Activated T-cell treated with anti-CD3 and anti-CD28 coated beads for 48 hours (primary cell): ENCODE measurements at places on chromosomes 11 and 22.

- DNase-seq, result no peak
Observed at GRCh38 chr22:20724676-20725454, 49.0 kb upstream of the SERPIND1 start.

DNA sequence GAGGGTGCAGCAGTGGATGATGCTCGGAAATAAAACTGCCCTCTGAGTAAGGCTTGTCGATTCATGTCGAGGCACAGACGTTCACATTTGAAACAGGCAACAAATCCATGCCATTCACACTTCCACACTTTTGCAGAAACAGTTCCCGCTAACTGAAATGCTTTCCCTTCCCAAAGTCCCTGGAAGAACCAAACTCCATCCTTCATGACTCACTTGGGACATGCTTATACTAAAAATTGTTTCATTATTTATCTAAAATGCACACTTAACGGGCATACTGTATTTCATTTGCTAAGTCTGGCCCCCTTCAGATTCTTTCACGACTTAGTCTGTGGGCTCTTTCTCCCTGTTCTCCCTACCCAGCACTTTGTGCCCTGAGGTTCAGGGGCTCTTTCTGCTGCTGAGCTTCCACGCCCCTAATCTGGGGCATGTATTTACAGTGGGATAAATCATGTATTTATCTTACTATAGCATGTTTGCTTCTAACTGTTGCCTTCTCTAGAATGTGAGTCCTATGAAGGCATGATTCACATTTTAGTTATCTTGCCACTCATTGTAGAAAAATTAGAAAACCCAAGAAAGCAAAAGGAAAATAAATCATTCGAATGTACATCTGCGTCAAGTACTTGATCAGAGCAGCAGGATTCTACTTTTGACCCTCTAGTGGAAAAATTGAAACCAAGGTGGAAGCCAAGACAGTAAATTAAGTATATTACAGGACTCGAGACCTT is 12.5 kb downstream of the SCGB1A1 start:
- no peak for DNase-seq

DNA sequence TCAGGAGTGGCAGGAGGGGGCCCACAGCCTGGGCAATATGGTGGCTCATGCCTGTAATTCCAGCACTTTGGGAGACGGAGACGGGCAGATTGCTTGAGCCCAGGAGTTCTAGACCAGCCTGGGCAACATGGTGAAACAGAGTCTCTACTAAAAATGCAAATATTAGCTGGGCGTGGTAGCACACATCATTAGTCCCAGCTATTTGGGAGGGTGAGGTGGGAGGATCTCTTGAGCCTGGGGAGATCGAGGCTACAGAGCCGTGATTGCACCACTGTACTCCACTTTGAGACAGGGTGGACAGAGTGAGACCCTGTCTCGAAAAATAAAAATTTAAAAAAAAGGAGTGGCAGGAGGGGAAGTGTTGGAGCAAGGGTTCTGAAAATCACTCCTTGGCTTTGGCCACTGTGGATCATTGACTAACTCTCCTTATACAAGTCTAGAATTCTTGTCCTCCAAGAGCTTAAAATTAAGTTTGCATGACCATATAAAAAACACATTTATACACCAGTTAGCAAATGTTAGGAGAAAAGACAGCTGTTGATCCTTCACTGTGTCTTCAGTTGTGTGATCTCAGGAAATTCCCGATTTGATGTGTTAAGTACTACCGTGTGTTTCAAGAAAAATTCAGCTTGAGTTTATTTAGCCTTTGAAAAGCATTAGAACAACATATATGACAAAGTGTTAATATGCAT is 2.3 kb upstream of the WEE1 start:
- DNase-seq, result no peak

DNA sequence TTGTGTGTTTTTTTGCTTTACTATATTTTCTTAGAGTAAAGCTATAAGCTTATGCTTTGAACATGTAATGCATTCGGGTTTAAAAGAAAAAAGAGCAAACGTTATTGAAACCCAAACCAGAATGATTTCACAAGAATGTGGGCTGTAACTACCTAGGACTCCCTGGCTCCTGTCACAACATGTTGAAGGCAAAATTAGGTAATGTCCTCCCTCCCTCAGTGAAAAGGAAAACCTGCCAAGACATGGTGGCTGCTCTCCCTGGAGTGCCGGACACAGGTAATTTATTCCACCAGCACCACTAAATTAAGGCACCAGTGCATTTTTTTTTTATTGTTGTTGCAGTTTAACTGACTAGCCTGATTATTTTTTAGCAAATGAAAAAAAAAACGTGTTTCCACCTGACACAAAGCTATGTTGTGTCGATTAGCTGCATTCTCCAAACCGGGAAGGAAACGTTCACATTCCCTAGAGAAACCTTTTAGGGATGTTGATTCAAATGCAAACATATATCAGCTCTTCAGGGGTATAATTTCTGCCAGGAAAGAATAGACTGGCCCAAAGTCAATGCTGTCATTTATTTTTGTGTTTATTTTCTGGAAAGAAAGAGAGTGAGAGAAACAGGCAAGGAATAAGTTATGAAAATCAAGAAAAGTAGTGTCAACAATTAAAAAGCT is 134.6 kb downstream of the CCDC34 start:
- DNase-seq, result no peak

DNA sequence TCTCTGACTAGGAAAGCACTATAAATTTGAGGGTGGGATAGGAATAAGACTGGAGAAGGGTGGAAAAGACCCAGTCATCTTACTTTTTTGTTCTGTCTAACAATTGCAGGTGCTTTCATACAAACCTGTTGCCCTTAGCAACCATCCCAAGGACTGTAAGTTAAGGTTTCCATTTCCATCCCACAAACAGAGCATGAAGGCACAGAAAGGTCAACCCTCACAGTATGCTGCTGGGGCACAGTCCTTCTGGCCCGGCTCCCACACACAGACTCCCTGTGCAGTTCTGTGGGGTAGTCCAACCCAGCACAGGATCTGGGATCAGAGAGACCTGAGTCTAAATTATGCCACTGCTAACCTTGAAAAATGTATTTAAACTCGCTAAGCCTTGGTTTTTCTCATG is 38.4 kb upstream of the ETS1 start:
- DNase-seq, result no peak

DNA sequence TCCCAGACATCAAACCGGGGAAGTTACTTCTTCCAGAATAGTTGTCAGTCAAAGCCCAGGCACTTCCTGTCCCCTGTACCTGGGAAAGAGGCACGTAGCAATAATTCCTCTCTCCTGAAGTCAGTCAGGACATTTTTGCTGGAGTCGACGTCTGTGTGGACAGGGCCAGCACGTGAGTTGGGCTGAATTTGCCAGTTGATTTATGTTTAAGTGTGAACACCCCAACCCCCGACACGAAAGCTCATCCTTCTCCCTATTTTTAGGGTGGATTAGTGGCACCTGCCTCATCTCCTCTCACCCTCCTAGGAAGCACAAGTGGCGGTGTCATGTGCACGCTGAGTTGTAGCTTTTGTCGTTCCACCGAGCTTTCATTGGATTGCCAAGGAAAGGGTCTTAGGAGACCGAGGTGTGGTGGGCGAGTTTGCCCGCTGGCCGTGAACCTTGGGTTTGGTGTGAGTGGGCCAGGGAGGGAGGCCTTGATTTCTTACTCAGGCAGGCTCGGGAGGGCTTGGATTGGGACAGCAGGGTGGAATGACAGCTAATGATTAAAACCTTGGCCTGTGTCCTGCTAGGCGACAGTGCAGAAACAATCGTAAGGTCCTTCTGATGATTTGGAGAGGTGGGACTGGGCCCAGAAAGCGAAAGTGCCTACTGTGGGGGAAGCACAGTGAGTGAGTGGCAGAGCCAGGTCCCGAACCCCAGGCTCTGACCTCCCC is 87.0 kb upstream of the CRYBB3 start:
- no peak for DNase-seq

- no peak for DNase-seq
Observed at GRCh38 chr11:64101461-64101860, 64.5 kb downstream of the MACROD1 start.

GRCh38 chr11:98940913-98941312 is 79.8 kb upstream of the CNTN5 start:
- no peak for DNase-seq

DNA sequence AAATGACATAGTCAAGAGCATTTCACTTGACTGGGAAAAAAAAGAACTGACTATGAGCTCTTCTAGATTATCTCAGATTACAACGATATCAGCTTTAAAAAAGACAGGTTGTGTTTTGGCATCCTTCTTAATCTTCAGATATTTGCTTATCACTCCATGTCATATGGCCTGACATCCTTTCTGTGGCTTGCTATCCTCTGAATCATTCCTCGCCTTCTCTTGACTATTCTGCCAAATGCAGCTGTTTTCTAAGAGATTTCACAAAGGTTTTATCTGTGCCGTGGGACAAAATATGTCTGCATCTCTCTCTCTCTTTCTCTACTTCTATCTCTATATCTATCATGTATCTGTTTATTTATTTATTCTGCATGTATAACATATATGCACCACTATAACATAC is 746.1 kb downstream of the CNTN5 start:
- no peak for DNase-seq

DNA sequence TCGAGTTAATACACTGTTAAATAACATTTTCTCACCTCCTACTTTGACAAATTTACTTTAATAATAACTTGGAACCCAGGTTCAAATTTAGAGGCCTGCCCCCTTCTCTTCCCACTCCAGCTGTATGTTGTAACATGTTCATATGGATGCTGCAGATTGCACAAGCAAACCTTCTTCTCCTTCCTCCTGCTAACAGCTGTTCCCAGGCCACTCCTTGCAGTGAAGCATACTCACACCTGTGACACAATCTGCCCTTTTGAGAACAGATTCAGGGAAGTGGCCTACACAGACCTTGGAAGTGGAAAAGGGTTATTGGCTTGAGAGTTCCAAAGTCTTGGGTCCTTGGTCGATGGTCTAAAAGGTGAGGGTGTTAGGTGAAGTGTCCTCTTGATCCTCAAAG is 131.9 kb downstream of the TEAD1 start:
- no peak for DNase-seq

- no peak for DNase-seq
Observed at GRCh38 chr11:73077454-73077853, 64.7 kb downstream of the FCHSD2 start.

- no peak for DNase-seq
Observed at GRCh38 chr22:20953668-20954500, 13.2 kb upstream of the AIFM3 start.

- DNase-seq, result no peak
Observed at GRCh38 chr22:43004362-43005035, 10.4 kb downstream of the PACSIN2 start.

DNA sequence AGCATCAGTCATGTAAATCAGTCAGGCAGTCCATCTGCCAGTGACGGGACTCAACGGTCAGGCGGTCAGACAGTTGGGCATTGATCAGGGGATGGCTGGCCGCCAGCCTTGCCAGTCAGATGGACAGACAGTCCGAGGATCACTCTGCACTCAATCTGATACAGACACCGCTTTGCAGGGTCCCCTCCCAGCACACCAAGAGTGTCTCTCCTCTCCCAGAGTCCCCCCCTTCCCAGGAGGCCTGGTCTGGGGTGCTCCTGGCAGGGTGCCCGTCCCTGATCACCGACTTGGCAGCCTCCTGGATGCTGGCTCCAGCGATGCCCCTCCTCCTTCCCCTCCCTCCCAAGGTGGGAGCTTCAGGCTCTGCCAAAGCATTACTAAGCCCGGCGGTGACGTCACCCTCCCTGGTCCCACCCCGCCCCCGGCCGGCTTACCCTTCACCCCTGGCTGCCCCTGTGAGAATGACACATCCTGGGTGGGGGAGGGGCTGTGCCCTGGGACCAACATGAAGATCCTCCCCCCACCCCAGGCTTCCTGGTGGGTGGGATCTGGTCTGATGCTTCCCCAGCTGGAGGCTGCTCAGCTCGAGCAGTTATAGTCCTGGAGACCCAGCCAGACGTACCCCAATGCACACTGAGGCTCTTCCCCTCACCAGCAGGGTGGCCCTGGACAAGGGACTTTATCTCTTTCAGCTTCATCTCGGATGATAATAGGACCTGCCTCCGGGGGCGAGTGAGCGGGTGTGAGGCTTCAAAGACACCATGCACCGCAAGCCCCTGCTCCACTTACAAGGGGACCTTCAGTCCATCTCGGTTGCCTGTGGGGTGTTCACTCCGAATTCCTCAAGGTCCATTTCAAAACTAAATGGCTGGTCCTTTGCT is 69.2 kb downstream of the CD82 start:
- no peak for DNase-seq

GRCh38 chr11:94183886-94184264 is 55.2 kb downstream of the PANX1 start:
- DNase-seq, result peak; percentile 17

DNA sequence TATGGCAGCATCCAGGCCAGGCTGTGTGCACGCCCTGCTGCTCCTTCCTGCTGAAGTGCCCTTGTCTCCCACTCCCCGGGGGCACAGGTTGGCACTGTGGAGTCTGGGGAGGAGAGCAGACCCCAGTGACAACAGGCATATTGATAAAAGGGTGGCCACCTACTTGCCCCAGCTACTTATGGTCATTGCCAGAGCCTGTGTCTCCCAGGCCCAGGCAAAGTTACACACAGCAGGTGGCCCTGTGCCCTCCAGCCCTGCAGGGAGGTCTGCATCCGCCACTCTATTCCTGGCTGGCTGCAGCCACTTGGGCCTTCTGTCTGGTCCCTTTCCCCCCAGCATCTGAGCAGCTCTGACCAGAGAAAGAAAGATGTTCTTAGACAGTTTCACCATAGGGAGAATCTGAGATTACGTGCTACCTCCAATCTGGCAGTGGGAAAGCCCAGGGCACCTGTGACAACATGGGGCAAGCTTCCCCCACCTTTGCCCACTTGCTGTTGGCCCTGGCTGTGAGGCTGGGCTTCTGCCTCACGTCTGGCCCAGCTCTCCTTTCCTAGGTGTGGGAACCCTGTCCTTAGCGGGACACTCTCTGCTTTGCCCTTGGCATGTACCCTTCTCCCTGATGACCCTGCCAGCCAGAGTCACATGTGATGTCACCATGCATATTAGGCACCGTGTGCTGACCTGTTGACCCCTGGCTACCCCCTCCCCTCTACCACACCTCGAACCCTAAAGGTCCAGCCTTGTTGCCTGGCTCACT is 25.3 kb upstream of the CSNK2A3 start:
- DNase-seq, result no peak

DNA sequence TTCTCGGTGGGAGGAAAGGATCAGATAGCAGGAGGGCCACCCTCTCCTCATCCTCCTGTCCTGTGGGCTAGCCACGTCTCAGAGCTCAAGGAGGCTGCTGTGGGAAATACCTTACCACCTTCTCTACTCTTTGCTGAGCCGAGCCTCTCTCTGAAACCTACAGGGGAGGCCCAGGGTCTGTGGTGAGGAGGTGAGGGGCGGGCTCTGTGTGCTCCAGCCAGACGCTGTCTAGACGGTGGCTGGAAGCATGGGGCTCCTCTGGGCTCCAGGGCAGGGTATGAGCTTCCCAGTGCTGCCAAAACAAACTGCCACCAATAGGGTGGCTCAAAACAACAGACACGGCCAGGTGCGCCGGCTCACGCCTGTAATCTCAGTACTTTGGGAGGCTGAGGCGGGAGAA is 5.5 kb upstream of the TMPRSS6 start:
- DNase-seq, result no peak

- DNase-seq, result no peak
Observed at GRCh38 chr11:48014917-48015316, 34.6 kb downstream of the PTPRJ start.

GRCh38 chr11:123429336-123429735 is 733 bp upstream of the GRAMD1B start:
- DNase-seq, result no peak
